ENCODE measurements at places on chromosomes 6 and 20. TPM values are rescaled to one million over a fixed set of nuclear protein-coding genes. Genes with fewer than 3 reads are reported as not detected.

The DUSP15 gene
- total RNA-seq: 0.64 TPM

The GJA10 gene
- total RNA-seq: not detected

GRCh38 chr20:22924046-22924737, 110.9 kb upstream of the SSTR4 start:
- DNase-seq: peak; percentile 96

GRCh38 chr6:125714441-125715090, 34.9 kb upstream of the HEY2 start:
- no peak for DNase-seq

DNA sequence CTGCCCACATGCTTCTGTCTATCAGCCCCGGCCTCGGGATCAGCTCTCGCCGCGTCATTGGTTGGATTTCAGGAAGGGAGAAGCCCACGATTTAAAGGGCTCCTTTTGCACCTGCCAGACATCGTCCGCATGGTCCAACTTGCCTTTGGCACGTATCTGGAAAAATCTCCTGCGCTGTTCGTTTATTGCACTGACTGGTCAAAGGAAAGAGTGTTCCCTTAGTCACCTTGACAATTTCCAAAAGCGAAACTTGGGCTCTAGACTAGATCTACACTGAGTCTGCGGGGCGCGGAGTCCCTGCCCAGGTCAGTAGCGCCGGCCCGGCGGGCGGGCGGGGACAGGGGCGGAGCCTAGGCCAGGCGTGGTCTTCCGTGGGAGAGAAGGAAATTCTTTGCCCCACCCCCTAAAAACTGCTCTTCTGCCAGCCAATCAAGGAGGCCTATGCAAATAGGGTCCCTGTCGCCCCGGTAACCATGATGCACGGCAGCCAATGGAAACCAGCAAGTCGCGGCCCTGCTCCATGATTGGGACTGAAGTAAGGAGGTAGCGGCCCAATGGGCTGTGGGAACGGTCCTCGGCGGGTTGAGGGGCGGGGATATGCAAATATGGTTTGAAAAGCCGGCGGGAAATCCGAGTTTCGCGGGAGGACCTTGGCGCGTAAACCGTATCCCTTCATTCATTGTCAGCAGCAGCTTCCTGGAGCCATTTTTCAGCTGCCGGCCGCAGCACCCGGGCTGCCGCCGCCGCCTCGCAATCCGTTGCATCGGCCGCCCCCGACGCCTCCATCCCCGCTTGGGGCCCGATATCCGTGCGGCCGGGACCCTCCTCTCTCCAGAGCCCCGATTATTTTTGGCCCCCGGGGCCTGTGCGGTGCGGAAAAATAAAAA, at the start of gene E2F3:
E2F3 (plus strand) TSS at position 675 of the 887 bp plus-strand sequence. CDS start 354 bp downstream, outside the sequence.
- DNase-seq: peak; percentile 100

DNA sequence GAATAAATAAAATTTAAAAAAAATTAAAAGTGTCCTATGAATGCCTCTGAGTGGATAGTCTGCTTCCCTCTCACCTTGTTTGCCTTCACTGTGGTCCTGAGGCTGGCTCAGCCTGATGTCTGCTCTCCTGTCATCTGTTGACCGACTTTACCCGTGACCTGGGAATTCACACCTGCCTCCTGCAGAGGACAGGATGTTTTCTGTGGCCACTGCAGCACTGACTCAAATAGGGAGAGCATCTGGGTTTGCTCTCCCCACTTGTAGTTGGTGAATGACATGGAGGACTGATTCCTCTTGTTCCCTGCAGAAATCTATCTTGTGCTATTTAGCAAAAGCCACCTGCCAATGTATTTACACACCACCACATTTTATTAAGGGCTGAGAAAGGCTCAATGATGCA, 52.4 kb upstream of the ERVFRD-1 start:
- DNase-seq: no peak

- no peak for DNase-seq
Measured at GRCh38 chr6:33391922-33392594, 435 bp downstream of the KIFC1 start.

DNA sequence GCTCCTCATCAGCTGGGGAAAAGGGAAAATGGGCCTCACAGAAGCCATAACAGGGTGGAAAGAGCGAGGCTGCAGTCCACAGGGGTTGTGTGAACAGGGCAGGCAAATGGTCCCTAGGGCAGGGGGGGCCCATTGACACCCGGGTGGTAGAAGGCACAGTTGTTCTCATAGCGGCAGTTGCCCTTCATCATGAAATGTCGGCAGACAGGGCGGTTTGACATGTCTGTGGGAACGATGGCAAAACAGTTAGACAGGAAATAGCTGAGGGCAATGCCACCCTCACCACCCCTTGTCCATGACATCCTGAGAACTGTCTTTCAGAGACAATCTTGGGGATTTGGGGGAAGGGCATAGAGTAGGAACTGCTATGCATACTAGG, 15.6 kb downstream of the PPP1R10 start:
- no peak for DNase-seq
